ENCODE measurements at places on chromosomes 2 and 18.

DNA sequence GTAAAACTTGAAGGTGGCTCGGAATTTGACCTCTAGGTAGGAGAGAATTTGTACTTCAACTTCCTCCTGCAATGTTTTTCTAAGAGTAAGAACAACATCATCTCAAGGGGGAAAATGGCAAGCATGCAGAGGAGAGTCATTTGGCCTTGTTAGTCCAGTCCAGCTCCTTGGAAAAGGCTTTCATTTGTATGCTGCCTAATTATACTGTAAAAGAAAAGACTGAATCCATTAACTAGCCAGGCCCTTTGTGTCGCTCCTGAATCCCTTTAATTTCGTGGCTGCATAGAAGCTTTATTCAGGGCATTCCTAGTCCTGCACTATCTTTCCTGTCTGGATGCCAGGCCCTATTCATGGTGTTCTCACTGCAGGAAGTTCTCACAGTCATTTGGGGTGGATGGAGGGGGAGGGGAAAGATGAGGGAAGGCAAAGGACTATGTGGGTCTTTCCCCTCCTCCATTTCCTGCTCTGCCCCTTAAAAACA, 36.0 kb downstream of the PHLPP1 start:
- peak; percentile 79 for DNase-seq

DNA sequence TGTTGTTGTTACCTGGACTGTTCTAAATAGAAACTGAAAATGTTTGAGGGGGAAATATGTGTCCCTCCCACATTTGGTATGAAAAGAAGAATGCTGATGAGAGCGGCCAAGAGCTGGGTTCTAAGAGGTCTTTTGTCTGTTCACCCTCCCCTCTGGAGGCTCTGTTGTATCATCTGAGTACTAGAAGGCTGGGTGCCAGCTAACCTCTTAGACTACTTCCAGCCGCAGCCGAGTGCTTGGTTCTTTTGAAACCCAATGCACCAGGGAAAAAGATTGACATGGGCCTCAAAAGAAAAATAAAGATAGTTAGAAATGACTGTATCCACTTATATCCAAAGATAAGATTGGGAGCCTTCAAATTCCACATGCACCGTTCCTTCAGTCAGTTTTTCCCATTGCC, 255.9 kb downstream of the TXNL1 start:
- DNase-seq, result peak; percentile 88

DNA sequence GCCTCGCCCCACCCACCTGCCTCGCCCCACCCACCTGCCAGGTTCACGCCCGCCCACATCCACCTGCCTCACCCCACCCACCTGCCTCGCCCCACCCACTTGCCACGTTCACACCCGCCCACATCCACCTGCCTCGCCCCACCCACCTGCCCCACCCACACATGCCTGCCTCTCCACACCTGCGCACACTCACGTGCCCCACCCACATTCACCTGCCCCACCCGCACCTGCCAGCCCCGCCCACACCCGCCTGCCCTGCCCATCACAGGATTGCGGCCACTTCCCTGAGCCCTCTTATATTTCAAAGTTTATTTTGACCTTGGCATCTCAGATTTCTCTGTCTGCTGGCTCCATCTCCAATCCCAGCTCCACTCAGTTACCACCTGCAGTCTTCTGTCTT, 217.5 kb upstream of the SOX11 start:
- DNase-seq, result no peak

DNA sequence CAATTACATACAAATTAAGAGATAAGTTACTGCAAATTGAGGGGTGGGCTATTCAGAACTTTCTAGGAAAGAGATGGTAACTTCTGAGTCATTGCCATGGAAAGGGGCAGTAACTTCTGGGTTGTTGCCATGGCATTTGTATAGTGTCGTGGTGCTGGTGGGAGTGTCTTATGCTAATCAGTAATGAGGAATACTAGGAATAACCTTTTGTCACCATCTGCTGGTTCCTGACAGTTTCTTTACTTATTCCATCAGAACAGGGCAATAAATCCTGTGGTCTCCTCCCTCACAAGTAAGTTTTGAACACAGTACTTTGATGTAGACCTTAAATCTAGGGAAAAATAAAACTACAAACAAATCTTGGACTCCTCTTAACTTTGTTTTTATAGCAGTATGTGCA, 435.4 kb downstream of the BCL11A start:
- no peak for DNase-seq

- DNase-seq, result no peak
Observed at GRCh38 chr2:142112757-142113221, 18.0 kb downstream of the LRP1B start.

GRCh38 chr2:239930378-239930777, 94.8 kb downstream of the NDUFA10 start:
- DNase-seq, result no peak

GRCh38 chr2:50851886-50852285, 180.0 kb downstream of the NRXN1 start:
- DNase-seq, result no peak

DNA sequence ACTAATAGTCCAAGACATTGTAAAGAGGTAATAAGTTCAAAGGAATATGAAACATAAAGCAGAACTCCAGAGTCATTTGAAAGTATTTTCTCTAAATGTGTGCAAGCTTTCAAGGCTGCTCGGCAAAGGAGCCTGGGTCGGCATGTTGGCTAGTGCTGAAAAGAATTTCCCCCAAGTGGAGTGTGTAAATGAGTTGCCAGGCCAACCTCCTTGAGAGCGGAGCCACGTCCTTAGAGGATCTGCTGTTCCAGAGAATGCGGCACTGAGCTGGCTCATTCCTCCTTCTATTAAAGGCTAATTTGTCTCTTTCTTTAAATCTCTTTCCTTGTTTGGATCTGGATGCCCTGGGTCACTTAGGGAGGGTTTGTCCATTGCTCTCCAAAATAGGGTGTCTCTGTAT, 127.5 kb downstream of the RDH14 start:
- DNase-seq, result no peak

DNA sequence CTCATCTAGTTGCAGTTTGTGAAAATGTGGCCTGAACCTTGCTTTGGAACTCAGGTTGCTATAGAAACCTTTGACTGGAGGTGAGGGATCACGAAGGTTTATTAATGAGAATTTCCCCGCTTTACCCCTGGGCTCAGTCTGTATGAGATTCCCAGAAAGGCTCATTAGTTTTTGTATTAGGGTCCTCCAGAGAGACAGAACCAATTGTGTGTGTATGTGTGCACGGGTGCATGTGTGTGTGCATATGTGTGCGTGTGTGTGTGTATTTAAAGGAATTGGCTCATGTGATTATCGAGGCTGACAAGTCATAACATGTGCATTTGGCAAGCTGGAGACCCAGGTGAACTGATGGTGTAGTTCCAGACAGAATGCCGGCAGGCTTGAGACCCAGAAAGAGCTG, 113.8 kb upstream of the DLX2 start:
- DNase-seq, result no peak

DNA sequence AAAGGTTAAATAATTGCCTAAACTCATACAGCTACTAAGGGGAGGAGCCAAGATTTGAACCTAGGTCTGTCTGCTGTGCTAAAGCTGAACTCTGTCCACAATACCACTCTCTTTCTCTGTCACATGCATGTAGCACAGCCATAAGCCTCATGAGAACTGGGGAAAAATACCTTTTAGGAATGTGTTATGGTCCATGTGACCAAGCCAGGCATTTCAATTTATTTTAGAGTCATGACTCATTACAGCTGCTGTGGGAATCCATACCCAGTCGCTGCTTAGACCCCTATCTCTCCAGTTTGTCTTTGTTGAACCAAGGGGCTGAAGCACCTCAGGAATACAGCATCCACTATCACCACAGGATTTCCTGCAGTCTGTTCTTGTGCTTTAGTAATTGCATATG, 200.0 kb upstream of the SIX3 start:
- DNase-seq, result no peak

DNA sequence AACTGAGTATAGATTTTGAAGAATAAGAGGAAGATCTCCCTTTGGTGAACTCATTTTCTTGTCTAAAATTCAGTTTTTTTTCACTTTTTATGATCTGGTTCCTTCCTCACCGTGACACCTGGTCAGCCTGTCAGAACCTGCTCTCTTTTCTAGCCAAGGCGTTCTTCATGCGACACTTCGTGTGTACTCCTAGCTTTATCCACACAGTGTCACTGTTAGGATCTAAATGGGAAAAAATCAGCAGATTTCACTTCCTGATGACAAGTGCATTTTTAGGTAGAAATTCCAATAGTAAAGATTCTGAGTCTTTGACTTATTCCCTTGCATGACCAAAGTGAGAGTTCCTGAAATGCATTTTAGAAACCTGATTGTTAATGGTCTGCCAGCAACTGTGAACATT, 89.8 kb downstream of the KLHL14 start:
- no peak for DNase-seq

- DNase-seq, result no peak
Observed at GRCh38 chr2:239462671-239463506, 62.1 kb upstream of the HDAC4 start.

GRCh38 chr2:42771546-42772153, 7.7 kb upstream of the OXER1 start:
- DNase-seq, result no peak

DNA sequence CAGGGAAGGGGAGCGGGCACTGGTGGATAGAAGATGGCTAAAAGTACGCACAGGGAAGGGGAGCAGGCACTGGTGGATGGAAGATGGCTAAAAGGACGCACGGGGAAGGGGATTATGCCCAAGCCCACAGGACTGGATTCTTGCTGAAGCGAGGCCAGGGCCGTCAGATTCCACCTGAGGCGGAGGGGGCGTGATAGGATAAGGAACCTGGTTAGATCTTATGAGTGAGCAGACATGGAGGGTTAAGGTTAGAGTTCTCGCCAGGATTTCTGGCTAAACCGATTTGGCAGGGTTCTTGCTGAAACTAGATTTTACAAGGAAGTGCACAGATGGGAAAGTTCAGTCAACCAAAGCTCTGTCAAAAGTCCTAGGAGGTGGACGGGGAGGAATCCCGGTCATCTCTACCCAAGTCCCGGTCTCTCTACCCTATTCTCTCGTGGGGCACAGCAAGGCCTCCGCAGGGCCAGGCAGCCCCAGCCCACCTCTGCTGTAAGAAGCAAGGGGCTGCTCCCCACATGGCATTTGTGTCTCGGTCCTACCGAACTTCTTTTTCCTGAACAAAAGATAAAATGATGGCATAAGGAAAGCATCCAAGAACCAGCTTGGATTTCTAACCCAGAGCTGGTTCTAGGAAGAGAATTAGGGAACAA, 140.8 kb downstream of the PTGR3 start:
- no peak for DNase-seq

- no peak for DNase-seq
Observed at GRCh38 chr18:29496152-29496680, 1319.3 kb upstream of the CDH2 start.

GRCh38 chr18:47151439-47151838, 1.1 kb upstream of the HDHD2 start:
- no peak for DNase-seq

DNA sequence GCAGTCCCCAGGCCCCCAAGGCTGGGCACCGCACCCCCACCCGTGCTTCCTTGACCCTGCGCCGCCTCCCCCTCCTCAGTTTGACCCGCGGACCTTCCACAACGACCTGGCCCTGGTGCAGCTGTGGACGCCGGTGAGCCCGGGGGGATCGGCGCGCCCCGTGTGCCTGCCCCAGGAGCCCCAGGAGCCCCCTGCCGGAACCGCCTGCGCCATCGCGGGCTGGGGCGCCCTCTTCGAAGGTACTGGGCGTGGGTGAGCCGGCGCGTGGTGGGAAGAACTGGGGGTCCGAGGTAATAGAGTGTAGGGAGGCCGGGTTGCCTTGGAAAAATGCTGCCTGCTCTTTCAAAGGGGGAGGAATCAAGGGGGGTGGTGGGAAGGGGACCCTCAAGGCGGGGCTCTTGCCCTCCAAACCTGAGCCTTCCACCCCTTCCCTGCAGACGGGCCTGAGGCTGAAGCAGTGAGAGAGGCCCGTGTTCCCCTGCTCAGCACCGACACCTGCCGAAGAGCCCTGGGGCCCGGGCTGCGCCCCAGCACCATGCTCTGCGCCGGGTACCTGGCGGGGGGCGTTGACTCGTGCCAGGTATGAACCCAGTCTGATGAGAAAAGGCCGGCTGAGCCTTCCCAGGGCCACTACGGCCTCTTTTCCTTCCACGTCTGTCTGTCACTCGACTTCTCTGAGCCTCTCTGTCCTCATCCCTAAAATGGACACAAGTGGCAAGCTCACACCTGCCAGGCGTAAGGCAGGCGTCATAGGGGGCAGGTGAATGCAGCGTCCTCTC, 2.6 kb downstream of the PRSS56 start:
- no peak for DNase-seq

DNA sequence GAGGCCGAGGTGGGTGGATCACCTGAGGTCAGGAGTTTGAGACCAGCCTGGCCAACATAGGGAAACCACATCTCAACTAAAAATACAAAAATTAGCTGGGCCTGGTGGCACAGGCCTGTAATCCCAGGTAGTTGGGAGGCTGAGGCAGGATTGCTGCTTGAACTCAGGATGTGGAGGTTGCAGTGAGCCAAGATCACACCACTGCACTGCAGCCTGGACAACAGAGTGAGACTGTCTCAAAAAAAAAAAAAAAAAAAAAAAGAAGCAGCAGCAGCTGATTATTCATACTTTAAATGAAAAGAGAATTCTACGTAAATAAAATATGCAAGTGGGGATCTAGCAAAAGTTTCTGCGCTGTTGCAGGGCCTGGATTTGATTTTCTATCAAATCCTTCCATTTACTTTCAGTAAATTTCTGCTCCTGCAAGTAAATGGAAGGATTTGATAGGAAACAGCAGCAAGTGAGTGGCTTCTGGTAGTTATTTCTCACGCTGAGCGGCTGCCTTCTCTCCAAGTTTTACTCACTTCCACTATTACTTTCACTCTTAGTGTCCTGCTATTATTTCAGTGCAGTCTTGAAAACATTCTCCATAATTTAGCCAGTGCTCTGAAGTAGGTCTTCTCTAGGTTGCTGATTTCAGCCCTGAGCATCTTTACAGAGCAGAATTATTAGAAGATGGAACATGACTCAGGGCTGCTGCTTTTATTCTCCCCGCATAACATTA, 68.4 kb downstream of the SLC16A14 start:
- no peak for DNase-seq

GRCh38 chr2:43020990-43021669, 205.3 kb downstream of the ZFP36L2 start:
- DNase-seq, result no peak

GRCh38 chr2:150938527-150938926, 323.1 kb downstream of the RBM43 start:
- DNase-seq, result no peak

DNA sequence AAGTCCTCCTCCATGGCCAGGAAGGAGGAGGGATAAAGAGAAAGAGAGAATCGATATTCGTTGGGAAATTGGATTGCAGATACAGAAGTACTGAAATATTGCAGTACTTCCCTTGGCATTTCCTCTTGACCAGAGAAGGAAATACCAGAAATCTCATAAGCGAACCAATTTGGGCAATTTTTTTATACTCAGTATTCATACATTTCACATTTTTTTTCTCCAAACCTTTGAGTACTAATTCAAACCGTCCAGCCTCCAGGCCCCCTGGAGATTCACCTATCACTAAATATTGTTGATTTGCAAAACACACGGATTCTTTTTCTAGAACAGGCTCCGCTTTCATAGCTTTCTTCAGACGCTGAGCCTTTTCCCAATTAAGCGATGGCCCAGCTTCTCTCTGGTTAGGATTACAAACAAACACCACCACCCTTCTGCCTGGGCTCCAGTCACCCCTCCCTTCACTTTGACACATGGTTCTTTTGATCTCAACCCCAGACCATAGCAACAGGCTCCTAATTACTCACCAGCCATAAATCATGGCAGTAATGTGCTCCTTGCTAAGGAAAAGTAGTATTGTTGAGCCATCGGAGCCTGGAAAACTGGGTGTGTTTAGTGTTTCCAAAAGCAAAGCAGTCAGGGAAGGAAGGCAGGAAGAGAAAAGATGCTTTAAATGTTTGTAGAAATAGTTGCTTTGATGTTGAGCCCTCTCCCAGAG, 138.4 kb upstream of the CCDC68 start:
- DNase-seq, result no peak

- no peak for DNase-seq
Observed at GRCh38 chr2:237324837-237325236, 89.1 kb downstream of the COL6A3 start.
